ENCODE measurements at places on chromosomes 1 and 21. TPM values are rescaled to one million over a fixed set of nuclear protein-coding genes. Genes with fewer than 3 reads are reported as not detected.

The KRTAP19-1 gene
- not detected for total RNA-seq

The ANXA9 gene
- 0.65 TPM for total RNA-seq

The ASCL5 gene
- total RNA-seq, result not detected

The SPATA45 gene
- total RNA-seq, result 2.0 TPM

The MTARC1 gene
- total RNA-seq, result not detected

The KRTAP11-1 gene
- not detected for total RNA-seq

The UTS2 gene
- not detected for total RNA-seq

The TSACC gene
- 2.0 TPM for total RNA-seq

The LCE1A gene
- total RNA-seq, result not detected

The FBLIM1 gene
- not detected for total RNA-seq

The RUNX1 gene
- total RNA-seq, result 44.6 TPM

The TAS1R1 gene
- total RNA-seq, result not detected

- DNase-seq, result no peak
Measured at GRCh38 chr1:167517535-167518330, 596 bp downstream of the CD247 start.

- DNase-seq, result peak; percentile 55
Measured at GRCh38 chr1:55375617-55376258, 160.6 kb upstream of the USP24 start.

- no peak for DNase-seq
Measured at GRCh38 chr1:174007851-174008250, 14.3 kb downstream of the RC3H1 start.

- peak; percentile 39 for DNase-seq
Measured at GRCh38 chr1:119549719-119550132, 42.7 kb downstream of the HSD3B1 start.

- no peak for DNase-seq
Measured at GRCh38 chr1:113751516-113751915, 7.8 kb downstream of the PHTF1 start.

DNA sequence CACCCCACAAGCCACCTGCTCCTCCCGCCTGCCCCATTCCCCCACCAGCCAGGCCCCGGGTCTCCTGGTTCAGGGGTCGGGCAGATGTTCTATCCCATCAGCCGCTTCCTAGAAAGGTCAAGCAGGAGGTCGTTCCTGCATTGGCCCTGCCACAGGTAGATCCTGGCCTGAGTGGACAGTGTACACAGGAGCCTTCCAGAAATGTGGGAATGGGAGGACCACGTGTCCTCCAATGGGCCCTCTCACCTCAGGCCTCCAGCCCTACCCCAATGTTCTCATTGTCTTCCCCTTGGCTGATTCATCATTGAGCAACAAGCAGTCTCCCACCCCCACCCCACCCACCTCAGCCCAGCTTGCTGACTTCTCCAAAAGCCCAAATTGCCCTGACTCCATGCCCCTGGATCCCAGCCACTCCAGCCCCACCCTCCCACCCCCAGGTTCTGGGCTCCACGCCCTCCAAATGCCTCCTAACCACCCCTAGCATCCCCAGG lies 2.1 kb downstream of the S100A16 start:
- no peak for DNase-seq

- no peak for DNase-seq
Measured at GRCh38 chr1:64527786-64528185, 57.9 kb downstream of the CACHD1 start.

GRCh38 chr1:70896224-70896623 lies 151.4 kb downstream of the PTGER3 start:
- peak; percentile 5 for DNase-seq

GRCh38 chr1:226680653-226681052 lies 58.4 kb downstream of the ITPKB start:
- DNase-seq, result no peak

- DNase-seq, result no peak
Measured at GRCh38 chr1:73161418-73161817, 879.1 kb upstream of the NEGR1 start.

- DNase-seq, result no peak
Measured at GRCh38 chr1:66276218-66276617, 257.7 kb upstream of the SGIP1 start.

- no peak for DNase-seq
Measured at GRCh38 chr1:119222271-119222670, 81.8 kb upstream of the WARS2 start.

DNA sequence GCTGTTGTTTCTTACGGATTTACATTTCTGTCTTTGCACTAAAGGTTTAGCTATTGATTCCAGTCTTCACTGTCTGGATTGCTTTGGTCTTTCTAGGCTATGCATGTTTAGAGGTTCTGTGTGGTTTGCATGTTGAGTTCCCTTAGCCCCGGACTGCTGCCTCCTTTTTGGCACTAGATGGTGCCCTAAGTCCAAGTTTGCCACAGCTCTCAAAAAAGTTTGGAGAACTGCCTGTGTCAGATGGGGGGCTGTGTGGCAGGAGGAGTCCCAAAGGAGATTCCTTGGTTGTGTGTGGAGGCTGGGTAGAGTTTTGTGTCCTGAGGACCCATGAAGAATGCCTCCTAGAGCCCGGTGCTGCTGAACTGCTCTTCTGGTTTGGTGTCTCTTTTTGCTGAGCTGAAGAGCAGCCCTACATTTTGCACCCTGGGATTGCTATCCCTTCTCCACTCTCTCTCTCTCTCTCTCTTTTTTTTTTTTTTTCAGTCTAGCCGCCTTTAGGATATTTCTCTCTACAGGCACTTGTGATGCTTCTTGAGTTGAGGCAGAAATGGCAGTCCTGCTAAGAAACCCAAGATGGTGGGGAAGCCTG lies 74.4 kb downstream of the PTGS2 start:
- peak; percentile 27 for DNase-seq

DNA sequence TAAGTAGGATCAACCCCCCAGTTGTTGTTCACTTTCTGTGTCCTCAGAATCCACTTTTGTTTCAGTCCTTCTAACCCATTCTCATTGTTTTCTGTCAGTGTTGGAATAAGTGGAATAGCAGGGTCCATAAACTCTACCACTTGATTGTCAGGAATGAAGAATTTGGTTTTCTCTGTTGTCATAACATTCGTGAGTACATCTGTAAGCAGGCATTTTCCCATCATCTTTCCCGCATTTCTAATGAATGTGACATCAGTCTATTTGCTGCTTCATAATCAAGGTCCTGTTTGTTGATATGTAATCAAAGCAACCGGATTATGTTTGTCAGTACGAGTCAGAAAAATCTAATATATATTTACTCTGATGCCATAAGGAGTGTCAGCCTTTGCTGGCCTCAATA lies 147.1 kb downstream of the KIF26B start:
- no peak for DNase-seq

- no peak for DNase-seq
Measured at GRCh38 chr1:202593845-202594244, 116.4 kb downstream of the SYT2 start.

GRCh38 chr1:117346206-117346928 lies 20.9 kb upstream of the MAN1A2 start:
- no peak for DNase-seq

DNA sequence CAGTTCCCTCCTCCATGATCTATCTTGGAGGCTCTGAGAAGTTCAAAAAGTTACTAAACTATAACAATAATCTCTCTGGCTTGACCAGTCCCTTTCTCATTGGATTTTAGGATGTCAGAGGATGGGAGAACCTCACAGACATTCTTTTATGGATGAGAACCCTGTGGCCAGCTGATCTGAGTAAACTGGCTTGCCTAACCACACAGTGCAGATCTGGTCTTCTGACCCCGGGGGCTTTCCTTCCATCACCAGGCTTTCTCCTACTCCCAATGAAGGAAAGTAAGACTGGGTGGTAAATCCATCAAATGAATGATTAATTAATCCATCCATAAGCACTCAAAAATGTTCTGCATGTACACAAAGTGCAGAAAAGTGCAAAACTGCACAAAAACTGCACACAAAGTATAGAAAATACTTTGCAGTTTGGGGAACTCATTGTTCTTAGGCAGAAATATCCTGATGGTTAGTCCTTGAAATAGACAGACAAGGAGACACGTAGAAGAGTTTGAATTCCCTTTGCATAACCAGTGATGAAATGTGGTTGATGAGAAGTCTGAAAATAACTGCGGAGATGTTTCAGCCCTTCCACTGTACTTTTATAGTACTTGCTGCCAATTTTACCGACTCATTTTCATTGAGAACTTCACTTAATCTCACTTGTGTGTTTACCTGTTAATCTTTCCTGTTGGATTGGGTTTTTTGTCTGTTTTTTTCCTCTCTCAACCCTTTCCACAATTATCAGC lies 2.5 kb upstream of the F3 start:
- no peak for DNase-seq

GRCh38 chr21:14096172-14096571 lies 114.6 kb downstream of the LIPI start:
- no peak for DNase-seq

DNA sequence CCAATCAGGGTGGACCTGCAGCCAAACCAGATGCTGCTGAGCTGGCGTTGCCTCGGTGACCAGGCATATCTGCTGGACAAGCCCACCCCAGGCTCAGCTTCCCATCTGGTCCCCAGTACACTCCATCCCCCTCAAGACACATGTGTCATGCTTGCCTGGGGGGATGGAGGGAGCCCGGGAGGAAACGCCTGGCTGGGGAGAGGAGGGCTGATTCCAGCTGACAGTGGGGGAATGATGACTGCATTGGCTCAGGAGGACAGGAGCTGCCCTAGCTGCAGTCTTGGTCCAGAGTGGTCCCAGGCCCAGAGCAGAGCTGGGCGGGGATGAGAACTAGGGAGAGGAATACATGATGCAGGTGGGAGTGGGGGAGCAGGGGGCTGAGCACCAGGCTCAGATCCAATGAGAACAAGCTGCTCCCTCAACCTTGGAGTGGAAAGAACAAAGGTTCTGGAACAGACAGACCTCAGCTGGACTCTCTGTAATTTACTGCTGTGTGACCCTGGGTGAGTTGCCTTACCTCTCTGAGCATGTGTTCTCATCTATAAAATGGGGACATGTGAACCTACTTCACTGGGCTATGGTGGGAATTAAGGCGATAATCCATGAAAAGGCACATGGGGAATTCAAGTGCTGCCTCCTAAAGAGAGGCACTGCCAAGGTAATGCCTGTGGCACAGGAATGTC lies 23.1 kb upstream of the ECE1 start:
- DNase-seq, result no peak

GRCh38 chr1:175245324-175245723 lies 52.7 kb upstream of the KIAA0040 start:
- DNase-seq, result no peak

GRCh38 chr1:243827206-243827605 lies 22.8 kb downstream of the AKT3 start:
- no peak for DNase-seq

GRCh38 chr1:100627054-100627716 lies 89.2 kb downstream of the GPR88 start:
- DNase-seq, result no peak

GRCh38 chr1:89125240-89125912 lies 538 bp downstream of the GBP2 start:
- DNase-seq, result no peak

DNA sequence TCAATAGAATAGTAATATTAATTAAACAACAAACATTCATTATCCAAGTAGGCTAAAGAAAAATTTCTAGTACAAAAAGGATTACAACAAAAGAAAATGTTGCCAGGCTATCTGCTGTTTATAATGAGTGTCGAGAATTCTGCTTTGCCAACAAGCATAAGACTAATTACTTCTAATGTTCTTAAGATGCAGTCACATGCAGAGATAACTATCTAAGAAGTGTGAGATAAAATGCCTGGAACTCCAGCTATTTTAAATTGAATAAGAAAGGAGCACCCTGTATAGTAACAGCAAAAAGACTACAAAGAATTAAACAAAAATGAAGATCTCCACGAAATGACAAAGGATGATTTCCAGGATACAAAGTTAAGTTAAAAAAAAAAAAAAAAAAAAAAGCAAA lies 59.9 kb downstream of the APP start:
- no peak for DNase-seq

DNA sequence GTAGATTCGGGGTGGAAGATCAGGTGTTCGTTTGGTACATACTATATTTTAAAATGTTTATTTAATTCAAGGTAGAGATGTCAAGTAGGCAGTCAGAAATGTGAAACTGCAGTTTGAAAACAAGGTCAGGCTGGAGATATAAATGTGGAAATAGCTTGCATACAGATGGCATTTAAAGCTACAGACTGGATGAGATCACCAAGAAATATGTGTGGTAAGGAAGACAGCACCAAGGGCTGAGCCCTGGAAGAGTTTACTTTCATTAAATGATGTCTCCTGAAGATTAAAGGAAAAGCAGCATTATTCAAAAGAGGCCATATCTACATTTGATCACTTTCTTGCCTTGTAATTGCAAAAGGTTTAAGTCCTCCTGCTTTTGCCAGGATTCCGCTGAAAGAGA lies 271.3 kb downstream of the PTBP2 start:
- no peak for DNase-seq

- no peak for DNase-seq
Measured at GRCh38 chr1:58477390-58477789, 69.1 kb downstream of the OMA1 start.

DNA sequence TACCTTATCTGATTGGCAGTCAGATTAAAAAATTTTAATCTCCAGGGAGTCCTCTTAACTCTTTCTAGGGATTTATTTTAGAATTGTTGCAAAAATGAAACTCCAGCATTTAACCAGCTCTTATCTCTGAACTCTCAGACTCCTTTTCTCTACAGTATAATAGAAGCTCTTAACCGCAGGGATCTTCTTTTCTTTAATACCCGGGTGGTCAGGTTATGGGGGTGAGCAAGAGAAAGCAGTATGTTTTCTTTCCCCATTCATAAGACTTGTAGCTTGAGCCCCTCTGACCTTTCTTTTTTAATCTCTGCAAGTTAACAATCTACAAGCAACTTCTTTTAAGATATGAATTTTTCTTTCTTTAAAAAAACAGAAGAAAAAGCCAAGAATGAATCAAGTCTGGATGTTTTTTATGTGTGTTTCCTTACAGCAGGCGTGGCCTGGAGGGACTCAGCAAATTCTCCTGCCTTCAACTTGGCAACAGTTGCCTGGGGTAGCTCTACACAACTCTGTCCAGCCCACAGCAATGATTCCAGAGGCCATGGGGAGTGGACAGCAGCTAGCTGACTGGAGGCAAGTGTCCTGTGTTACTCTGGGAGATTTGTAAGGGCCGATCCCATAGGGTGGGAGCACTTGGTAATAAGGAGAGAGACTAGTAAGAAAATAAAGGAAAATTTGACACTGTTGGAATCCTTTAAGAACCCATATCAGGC lies 13.4 kb upstream of the OLFML3 start:
- DNase-seq, result no peak

- no peak for DNase-seq
Measured at GRCh38 chr1:12371053-12371452, 141.2 kb downstream of the VPS13D start.

DNA sequence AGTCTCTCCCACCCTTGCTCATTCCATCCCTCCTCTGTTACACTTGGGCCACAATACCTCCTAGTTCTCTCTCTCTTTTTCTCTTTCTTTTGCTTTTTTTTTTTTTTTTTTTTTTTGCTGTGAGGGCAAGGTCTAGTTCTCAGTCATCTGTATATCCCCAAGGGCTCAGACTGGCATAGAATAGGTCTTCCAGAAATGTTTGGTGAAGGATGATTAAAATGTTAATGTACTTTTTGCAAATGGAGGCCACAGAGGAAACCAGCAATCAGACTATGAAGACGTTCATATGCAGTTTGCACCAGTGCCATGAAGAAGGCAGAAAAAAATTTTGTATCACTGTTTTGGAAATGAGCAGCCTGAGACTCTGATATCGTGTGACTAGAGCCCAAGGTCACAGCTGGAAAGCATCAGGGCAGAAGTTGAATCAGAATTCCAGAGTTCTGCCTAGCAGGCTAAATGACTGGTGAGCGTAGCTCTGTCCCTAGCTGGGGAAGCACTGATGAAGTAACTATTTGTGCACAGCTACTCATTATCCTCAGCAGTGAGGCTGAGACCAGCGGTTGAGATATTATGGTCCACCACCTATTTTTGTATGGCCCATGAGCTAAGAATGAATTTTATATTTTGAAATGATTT lies 186.5 kb downstream of the TGFBR3 start:
- no peak for DNase-seq

- DNase-seq, result no peak
Measured at GRCh38 chr1:216332462-216332861, 90.8 kb downstream of the USH2A start.

All from OCI-LY7 (cell line).